ENCODE measurements at places on chromosomes 5 and 9.

DNA sequence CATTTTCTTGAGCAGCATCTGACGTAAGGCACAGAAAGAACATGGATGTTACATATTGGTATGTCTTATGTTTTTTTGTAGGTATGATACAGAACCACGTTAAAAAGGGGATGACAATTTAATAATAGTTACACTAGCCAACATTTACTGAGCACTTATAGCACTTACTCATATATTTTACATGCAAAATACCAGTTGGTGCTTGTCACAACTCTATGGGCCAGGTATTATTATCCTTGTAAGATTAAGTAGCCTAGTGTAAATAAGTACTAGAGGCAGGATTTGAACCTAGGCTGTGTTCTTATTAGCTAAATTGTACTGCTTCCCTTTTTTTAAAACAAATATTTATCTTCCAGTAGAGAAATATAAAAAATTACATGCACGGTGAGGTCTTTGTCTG lies 83.5 kb downstream of the RANBP17 start:
- no peak for DNase-seq

GRCh38 chr9:16333691-16334090 lies 536.8 kb downstream of the BNC2 start:
- DNase-seq, result no peak

GRCh38 chr5:153888781-153889180 lies 149.9 kb downstream of the FAM114A2 start:
- DNase-seq, result no peak

DNA sequence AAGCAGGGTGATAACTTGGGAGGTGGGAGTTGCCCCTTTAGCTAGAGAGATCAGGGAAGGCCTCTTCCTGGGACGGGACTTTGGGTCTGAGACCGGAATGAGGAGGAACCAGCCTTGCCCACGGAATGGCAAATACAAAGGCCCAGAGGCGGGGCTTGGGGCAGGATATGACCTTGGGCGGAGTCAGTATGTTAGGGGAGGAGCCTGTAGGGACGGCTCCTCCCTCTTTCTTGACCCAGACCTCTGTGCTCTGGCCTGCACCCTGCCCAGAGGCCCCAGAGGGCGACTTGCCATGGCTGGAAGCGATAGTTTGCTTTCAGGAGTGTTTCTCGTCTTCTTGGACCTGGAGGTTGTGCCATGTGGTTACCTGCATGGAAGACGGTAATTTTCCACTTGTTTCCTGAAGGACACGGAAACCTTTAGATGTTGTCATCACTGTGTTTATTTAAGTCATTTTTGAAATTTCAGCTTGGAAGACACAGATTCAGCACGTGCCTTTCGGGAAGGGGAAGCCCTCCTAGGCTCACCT lies 85.6 kb downstream of the DAB2IP start:
- no peak for DNase-seq

- DNase-seq, result no peak
Measured at GRCh38 chr9:125994066-125994943, 247.1 kb downstream of the PBX3 start.

DNA sequence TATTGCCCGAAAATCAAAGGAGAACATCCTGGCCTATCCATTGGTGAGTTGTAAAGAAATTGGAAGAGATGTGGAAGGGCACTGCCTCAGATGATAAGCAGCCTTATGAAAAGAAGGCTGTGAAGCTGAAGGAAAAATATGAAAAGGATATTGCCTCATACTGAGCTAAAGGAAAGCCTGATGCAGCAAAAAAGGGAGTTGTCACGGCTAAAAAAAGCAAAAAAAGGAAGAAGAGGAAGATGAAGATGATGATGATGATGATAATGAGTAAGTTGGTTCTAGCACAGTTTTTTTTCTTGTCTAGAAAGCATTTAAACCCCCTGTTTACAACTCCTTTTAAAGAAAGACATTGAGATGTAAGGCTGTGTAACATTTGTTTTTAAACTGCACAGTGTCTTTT lies 59.8 kb upstream of the ZBED3 start:
- no peak for DNase-seq

DNA sequence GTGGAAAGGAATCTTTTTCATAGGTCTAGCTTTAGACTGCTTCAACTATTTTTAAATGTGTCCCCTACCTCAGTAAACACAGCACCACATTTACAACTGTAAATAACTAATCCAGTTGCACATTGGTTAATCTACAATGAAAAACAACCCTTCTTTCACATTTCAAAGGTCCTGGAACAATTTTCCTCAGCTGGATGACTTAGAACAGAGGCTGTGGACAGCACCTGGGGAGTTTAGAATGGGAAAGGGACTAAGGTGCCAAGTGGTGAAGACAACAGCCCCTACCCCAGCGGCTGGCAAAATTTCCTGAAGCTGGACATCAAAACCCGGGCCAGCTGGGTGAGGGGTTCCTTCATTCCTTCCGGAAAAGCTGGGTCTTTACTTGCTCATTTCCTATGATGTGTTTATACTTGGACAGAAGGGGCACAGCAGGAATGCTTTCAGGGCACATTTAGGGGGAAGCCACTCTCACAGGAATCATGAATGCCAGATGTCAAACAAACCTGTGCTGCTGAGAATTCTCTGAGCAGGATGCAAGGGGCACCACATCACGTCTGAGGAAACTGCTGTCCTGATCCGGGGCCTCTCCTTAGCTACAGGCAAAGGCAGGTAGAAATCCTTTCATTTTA lies 158.3 kb downstream of the NR2F1-AS1 start:
- no peak for DNase-seq

DNA sequence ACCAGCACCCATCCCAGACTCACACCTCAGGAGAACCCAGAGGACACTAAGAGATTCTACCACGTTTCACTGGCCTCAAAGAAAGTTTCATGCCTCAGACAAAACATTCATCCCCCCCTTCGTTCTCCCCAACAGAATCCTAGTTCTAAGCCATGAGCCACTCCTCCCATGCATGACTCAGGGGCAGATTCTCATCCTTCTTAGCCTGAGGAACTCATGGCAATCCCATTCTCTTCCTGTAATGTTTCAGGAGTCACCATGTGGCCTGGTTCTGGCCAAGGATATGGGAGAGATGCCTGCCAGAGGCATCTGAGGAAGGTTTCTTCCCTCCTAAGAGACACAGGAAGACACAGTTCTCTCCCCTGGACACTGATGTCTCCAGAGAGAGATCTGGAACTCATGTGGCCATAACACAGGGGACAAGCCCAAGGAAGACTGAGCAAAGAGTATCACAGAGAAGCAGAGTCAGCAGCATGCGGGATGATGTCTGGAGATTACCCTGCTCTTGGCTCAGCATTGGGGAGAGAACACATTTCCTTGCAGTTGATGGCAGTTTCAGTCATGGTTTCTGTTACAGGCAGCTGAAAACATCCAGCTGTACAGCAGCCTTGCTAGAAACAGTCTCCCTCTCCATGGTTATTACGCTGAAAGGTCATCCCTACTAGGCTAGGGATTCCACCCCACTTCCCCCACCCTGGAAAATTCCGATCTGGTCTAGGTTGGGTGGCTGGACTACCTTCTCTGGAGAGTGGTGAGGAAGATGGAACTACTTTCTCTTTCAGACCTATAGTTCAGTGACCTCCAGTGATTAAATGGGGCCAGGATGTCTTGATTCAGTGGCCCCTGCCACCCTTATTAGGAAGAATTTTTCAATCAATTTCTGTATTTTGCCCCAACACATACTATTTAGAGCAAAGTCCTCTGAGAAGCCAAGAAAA lies 115.4 kb downstream of the ZNF608 start:
- DNase-seq, result no peak

- DNase-seq, result no peak
Measured at GRCh38 chr9:1938135-1938534, 77.0 kb upstream of the SMARCA2 start.

GRCh38 chr9:129237164-129237611 lies 59.1 kb upstream of the IER5L start:
- no peak for DNase-seq

GRCh38 chr9:79757881-79758669 lies 186.3 kb downstream of the TLE4 start:
- DNase-seq, result no peak

DNA sequence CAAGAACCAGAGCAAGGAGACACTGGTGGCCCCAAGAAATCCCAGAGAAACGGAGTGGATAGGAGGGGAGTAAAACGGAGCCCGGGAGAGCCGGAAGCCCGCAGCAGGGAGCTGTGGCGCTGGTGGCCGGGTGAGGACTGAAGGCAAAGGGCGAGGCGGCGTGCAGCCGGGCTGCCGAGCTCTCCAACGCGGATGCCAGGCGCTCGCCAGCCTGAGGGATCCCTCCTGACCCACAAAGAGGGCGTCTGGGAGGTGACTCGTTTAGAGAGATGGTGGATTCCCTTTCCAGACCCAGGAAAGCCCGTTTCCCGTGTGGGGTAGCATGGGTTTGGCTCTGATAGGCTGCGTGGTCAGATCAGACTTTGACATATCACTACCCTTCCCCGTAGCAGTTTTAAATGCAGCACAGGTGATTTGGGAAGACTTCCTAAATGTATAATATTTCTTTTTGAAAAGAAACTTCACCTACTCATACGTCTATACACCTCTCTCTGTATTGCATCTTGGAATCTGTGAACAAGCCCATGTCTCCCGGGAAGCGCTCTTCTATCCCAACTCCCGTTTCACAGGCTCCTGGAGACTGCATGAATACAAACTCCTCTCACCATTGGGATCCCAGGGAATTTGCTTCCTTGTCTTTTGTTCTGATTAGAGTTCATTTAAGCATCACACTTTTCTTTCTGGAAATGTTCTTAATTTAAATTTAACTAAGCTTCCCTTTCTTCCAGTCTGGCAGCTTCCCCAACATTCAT lies 158.1 kb downstream of the C9orf152 start:
- no peak for DNase-seq

DNA sequence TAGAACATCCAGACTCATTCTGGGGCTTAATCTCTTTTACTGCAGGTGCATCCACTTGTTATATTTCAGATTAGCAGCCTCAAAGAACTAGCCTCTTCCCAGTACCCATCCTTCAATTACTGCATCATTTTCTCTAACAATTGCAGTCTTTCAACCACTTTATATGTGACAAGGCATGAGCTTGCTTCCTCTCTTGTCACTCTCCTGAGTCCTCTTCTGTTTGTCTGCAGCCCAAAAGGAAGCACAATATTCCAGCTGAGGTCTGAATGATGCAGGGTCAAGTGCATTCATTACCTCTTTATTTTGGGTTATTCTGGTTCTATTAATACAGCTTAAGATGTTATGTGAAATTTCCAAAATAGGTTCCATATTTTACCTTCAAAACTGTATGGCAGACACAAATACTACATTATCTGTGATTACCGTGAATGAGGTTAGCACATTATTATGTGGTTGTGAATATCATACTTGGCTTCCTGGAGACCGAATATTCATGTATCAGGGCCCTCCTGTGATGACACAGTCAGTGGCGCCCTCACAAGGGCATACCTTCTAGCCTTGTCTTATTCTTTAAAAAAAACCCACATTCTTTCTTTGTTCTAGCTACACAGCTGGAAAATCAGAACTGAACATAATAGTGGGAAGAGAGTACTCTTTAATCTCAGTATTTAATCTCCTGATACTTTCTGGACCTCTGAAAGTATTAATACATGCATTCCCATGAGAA lies 323.8 kb downstream of the PDE4D start:
- no peak for DNase-seq

DNA sequence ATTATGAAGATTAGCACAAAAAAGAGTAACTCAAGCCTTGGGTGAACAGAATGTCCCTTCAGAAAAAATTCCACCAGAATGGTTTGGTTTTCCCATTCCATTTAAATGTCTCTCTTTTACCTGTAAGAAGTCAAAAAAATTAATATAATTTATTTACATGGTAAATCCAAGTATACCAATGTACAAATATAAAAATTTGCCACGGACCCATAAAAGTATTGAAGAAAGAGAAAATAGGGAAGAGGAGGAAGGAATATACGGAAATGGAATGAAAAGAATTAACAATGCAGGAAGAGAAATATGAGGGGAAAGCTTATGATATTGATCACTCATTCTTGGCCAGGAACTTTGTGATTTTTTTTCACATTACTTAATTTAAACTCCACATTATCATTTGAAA lies at the start of gene OR13C9:
Gene OR13C9 (minus strand): TSS at position 101 of the 400 bp plus-strand sequence. CDS start 0 bp downstream, at position 101.
- no peak for DNase-seq

GRCh38 chr5:111649516-111649915 lies 107.5 kb downstream of the NREP start:
- no peak for DNase-seq
